Cardiac muscle cell (in vitro differentiated cells and primary cell): ENCODE measurements at places on chromosomes 3 and 15. TPM values are rescaled to one million over a fixed set of nuclear protein-coding genes. Genes with fewer than 3 reads are reported as not detected.

- DNase-seq: no peak
These were observed 20.6 kb downstream of the CHD2 start for GRCh38 chr15:92920595-92921161.

- DNase-seq: peak; percentile 74
These were observed 141.5 kb downstream of the GADL1 start for GRCh38 chr3:30752970-30753369.

- DNase-seq: no peak
These were observed 30.2 kb downstream of the PPP2R3A start for GRCh38 chr3:135995766-135996165.

- DNase-seq: no peak
These were observed 118.1 kb downstream of the MYRIP start for GRCh38 chr3:39927479-39927878.

GRCh38 chr15:72936237-72936636 lies 116.0 kb upstream of the NEO1 start:
- DNase-seq: no peak

The LIPH gene
- 1.1 and 2.3 TPM in 2 replicates for total RNA-seq
